ENCODE measurements at places on chromosomes 12 and 14.

- DNase-seq, result no peak
Measured at GRCh38 chr12:131869871-131870418, 24.5 kb upstream of the ULK1 start.

DNA sequence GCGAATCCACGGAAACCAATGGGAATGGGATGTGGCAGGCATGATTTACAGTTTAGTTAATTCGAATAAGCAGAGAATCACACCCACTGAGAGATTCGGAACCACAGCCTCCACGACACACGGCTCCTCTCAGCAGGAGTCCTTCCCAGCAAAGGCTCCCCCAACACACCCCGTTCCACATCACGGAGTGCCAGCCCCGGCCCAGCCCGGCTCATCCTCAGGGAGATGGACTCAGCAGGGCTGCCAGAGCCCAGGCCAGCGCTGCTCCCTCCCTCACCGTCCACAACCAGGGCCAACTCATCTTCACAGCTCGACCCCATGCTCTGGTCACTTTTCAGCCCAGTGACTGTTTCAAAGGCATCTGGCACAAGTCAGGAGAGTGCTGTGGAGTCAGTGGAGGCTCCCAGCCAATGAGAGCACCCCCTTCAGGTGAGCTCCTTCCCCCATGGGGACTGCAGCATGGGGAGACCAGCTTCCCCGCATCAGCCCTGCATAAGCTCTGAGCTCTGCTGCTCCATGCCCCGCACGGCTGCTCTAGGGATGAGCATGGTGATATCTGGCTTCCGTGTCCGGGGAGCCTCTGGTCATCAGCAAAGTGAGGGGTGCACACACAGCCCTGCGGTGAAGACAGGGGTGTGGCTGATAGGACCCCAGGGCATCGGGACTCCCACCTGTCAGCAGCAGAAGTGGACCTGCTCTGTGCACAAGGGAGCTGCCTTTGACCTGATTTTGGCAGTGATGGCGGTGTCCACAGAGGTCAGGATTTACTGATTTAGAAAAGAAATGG lies 238.8 kb upstream of the SFSWAP start:
- DNase-seq, result no peak

- DNase-seq, result no peak
Measured at GRCh38 chr14:77657280-77657679, 40.8 kb upstream of the SPTLC2 start.

GRCh38 chr12:12543959-12544358 lies 18.7 kb downstream of the DUSP16 start:
- DNase-seq, result no peak

DNA sequence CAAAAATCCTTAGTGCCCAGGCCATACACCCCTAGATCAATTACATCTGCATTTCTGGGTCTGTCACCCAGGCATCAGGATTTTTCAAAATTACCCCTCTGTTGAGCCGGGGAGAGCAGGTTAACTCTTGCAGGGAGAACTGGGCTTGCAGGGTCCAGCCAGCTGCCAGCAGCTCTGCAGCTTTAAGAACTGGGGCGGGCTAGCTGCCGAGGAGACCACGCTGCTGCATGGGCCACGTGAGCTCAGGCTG lies at the start of gene DGLUCY:
Gene DGLUCY (plus strand): TSS at position 245 of the 250 bp plus-strand sequence. CDS start 46,222 bp downstream, outside the sequence.
- DNase-seq, result no peak

DNA sequence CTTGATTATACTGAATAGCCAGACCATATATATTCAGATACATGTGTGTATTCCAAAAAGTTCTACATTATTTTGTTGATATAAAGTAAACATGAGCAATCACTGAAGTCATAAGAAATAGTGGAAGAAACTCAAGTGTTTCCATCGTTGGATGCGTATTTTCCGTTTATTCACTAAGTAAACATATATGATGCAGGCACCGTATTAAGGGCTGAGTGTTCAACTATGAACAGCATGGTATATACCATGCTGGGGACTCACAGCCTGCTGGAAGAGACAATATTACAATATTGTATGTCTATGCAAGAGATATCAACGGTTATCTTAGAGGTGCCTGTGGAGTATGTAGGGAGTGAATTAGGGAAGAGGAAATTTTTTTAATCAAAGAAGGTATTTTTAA lies 1.2 kb downstream of the PYROXD1 start:
- no peak for DNase-seq
